ENCODE measurements at places on chromosomes 12 and 14. TPM values are rescaled to one million over a fixed set of nuclear protein-coding genes. Genes with fewer than 3 reads are reported as not detected.

DNA sequence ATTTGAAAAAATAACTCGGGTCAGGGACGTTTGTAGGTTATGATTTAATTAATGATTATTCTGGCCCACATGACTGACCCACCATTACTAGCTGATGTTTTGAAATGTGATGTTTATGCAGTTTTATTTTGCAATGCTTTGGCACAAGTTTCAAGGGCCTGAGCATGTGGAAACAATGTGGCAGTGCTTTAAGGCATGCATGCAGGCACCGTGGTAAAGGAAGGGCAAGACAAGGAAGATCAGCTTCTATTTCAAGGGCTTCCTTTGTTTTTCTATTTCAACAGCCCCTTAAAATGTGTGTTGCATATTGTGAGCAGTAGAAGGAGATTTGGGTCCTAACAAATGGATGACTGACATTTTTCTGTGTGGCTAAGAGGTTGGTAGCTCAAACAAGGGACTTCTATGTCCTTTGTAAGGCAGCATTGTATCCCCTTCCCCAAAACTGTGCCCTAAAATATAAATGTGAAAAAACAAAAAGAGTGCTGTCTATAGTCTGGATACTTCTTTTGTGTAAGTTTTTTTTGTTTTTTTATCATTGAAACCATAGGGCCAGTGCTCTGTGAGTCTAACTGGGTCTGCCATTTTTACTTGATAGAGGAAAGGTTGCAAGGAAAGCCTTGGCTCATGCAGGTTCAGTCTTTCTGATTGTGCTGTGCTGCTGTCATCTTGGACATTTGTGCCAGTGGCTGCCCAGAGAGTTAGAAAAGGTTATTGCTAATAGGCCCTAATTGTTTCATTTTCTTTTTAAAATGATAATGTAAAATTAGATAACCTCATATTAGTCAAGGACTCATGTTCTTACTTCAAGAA lies 103.5 kb downstream of the FGD4 start:
- peaks cover 2% of the 10 kb centered on the region for H3K27me3 ChIP-seq
- no peak overlapping the region for H3K27ac ChIP-seq
- peaks cover 6% of the 10 kb centered on the region for H3K4me1 ChIP-seq
- no peak for DNase-seq

Gene ADCY4
- total RNA-seq: 5.2 TPM

- H3K4me1 ChIP-seq: peaks cover 11% of the 10 kb centered on the region
- no peaks in the 10 kb centered on the region for H3K27me3 ChIP-seq
- peaks cover 10% of the 10 kb centered on the region for H3K36me3 ChIP-seq
- peak overlapping the region; percentile 73 for H3K4me3 ChIP-seq
- DNase-seq: no peak
Observed at GRCh38 chr14:23351681-23352505, 794 bp downstream of the SLC22A17 start.

Gene DNAH10
- total RNA-seq: 0.95 TPM

DNA sequence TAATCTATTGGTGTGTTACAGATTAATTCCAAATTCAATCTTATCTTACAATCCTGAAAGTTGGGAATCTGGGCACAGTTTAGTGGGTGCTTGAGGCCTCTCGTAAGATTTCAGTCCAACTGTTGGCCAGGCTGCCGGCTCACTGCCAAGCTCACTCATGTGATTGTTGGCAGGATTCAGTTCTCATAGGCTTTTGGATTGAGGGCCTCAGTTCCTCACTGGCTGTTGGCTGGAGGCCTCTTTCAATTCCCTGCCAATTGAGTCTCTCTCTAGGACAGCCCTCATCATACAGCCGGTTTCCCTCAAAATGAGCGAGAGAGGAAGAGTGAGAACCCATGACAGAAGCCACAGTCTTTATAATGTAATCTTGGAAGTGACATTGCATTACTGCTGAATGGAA lies 123.5 kb upstream of the FBXO33 start:
- DNase-seq: no peak
- H3K27ac ChIP-seq: no peak overlapping the region
- H3K4me1 ChIP-seq: no peaks in the 10 kb centered on the region
- H3K27me3 ChIP-seq: no peaks in the 10 kb centered on the region
- H3K4me3 ChIP-seq: no peak overlapping the region

Gene ARHGAP9
- not detected for total RNA-seq

DNA sequence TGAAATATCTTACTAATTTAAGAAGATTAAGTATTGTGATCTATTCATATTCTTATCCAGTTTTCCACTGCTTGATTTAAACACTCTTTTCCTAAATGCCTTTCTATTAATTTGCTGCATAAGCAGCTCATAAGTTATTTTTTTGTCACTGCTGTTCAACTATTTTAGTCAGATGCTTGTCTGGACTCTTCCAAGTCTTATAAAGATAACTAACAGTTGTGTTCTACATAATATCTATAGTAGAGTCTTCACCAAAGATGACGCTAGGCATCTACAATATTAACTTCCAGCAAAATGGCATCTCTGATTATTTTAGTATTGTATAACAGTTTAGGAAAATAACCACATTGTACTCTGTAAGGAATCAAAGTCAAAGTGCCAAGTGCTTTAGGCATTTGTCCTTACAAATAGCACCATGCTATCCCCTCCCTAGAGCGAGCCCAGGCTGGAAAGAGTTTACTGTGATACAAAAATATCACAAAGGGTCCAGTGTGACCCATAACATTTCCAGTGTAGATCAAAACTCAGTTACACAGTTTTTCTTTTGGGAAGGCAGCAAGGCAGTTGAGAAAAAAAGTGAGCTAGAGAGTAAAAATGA lies 98.2 kb downstream of the DENND5B start:
- no peaks in the 10 kb centered on the region for H3K27me3 ChIP-seq
- peaks cover 60% of the 10 kb centered on the region for H3K4me1 ChIP-seq
- H3K36me3 ChIP-seq: peaks cover 7% of the 10 kb centered on the region
- no peak for DNase-seq
- no peak overlapping the region for H3K27ac ChIP-seq
- H3K4me3 ChIP-seq: no peak overlapping the region

DNA sequence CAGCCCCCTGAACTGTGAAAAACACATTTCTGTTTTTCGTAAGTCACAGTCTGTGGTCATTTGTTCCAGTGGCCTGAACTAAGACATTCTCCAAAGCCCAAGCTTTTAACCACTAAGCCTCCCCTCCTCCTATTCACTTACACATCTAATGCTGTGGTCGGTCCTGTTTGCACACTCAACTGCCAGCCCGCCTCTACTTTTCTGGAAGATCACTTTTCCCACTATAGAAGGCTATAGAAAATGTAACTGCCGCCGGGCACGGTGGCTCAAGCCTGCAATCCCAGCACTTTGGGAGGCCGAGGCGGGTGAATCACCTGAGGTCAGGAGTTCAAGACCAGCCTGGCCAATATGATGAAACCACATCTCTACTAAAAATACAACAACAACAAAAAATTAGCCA lies 524.7 kb upstream of the TMEM132C start:
- no peak overlapping the region for H3K27ac ChIP-seq
- peaks cover 1% of the 10 kb centered on the region for H3K27me3 ChIP-seq
- no peak overlapping the region for H3K4me3 ChIP-seq
- no peaks in the 10 kb centered on the region for H3K36me3 ChIP-seq
- DNase-seq: no peak

Gene APOLD1
- total RNA-seq: 8.1 TPM

- H3K27me3 ChIP-seq: peaks cover 59% of the 10 kb centered on the region
- no peak overlapping the region for H3K27ac ChIP-seq
- no peak for DNase-seq
- H3K4me3 ChIP-seq: no peak overlapping the region
- H3K4me1 ChIP-seq: no peaks in the 10 kb centered on the region
- H3K36me3 ChIP-seq: no peaks in the 10 kb centered on the region
Observed at GRCh38 chr12:4202487-4202886, 71.1 kb upstream of the CCND2 start.

Gene NINJ2
- total RNA-seq: 2.1 TPM

GRCh38 chr14:102507857-102508312 lies 1.7 kb downstream of the ANKRD9 start:
- DNase-seq: no peak
- H3K36me3 ChIP-seq: peaks cover 2% of the 10 kb centered on the region
- H3K4me1 ChIP-seq: peaks cover 13% of the 10 kb centered on the region
- H3K27me3 ChIP-seq: no peaks in the 10 kb centered on the region
- H3K27ac ChIP-seq: no peak overlapping the region

Gene ERBB3
- total RNA-seq: 0.52 TPM

DNA sequence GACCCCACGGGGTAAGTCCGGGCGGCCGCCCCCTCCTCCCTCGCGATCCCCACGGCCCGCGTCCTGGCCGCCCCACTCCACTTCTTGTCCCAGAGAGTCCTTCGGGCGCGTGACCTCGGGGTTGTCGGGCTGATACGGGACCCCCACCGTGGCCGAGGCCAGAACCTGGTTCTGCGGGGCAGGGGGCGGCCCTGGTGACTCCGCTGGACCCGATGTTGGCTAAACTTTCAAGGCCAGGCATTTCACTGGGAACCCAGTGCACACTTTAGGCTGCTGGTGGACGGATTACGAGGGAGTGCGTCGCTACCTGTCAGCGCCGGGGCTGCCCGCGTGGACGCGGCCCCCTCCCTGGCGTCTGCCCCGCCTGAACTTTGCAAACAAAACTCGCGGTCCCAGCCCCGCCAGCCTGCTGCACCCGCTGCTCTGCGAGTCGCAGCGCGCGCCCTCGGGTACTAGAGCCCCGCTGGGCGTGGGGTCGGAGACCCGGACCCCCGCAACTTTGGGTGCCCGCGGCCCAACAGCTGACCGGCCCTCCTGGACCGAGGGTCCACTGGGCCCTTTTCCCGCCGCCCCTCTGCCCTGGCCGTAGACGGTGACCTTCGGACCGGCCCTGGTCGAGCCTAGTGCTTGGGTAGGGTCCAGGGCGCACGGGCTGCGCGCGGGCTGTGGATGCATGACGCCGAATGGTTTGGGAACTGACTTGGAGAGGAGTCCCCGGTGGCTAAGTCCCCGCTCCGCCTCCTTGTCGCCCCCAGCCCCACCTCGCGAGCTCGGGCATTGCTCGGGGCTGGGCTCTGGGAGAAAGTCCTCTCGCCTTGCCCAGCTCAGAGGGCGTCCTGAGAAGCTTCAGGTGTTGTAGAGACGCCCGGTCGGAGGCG lies 624 bp downstream of the RIN3 start:
- peak overlapping the region; percentile 78 for H3K4me3 ChIP-seq
- peaks cover 36% of the 10 kb centered on the region for H3K4me1 ChIP-seq
- peak overlapping the region; percentile 12 for H3K27ac ChIP-seq
- H3K27me3 ChIP-seq: no peaks in the 10 kb centered on the region

DNA sequence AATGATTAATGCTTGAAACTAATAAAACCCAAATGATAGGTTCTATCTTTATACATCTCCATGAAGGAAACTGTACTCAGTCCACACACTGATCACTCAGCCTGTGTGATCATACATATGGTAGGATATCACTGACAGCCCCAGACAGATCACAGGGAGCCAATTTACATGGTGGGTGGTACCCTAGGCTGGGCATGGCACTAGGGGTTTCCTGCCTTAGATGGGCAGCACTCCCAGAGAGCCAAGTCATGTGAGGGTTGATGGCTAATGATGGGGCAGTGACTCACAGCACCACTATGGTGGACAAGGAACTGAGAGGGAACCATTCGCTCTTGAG lies 89.6 kb upstream of the PTPRR start:
- peaks cover 4% of the 10 kb centered on the region for H3K27me3 ChIP-seq
- no peak overlapping the region for H3K4me3 ChIP-seq
- H3K4me1 ChIP-seq: peaks cover 11% of the 10 kb centered on the region
- no peak for DNase-seq
- H3K36me3 ChIP-seq: no peaks in the 10 kb centered on the region

DNA sequence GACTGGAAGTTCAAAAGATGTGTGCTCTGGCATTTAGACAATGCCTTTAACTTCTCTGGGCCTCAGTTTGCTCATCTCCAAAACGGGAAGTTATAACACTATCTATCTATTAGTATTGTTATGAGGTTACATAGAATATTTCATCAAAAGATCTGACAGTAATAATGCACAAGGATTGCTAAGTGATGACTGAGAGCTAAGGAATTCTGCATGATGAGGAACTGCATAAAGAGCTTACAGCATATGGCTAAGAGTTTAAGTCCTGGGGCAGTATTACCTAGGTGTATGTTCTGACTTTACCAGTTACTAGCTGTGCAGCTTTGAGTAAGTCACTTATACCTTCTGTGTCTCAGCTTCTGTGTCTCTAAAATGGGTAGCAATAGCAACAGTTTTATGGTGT lies 160.1 kb upstream of the TMPO start:
- no peak overlapping the region for H3K27ac ChIP-seq
- H3K4me3 ChIP-seq: no peak overlapping the region
- no peaks in the 10 kb centered on the region for H3K27me3 ChIP-seq
- peaks cover 20% of the 10 kb centered on the region for H3K4me1 ChIP-seq
- no peaks in the 10 kb centered on the region for H3K36me3 ChIP-seq
- no peak for DNase-seq

GRCh38 chr14:102071283-102071998 lies 15.4 kb downstream of the HSP90AA1 start:
- peaks cover 11% of the 10 kb centered on the region for H3K4me1 ChIP-seq
- no peak overlapping the region for H3K4me3 ChIP-seq
- peak; percentile 1 for DNase-seq
- peak overlapping the region; percentile 49 for H3K27ac ChIP-seq

Gene IL25
- total RNA-seq: not detected

Gene GDF3
- total RNA-seq: not detected

DNA sequence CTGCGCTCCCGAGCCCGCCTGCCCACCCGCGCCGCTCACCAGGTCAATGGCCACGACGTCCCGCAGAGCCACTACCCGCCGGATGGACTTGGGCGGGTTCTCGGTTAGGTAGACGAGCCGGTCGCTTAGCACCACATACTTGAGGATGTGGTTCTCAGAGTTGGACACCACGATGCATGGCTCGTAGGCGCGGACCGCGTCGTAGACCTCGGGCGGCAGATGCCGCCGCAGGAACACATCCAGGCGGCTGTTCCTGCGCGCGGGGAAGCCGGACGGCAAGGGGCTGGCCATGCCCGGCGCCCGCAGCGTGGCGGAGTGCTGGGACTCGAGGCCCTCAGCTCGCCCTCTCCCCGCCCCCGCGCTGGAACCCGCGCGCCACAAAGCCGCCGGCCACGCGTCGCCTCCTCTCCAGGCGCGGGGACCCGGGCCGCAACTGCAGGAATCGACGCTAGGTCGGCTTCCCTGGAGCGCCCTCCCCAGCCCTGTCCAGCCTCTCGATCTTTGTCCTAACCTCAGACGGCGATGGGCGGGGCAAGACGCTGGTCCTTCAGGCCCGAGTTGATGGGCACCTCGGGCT lies at the start of gene C12orf56:
C12orf56 (minus strand) TSS at position 484 of the 577 bp plus-strand sequence; CDS start at position 291, 193 bp downstream.
- H3K4me3 ChIP-seq: peak within 1 kb of the TSS; percentile 56
- H3K27ac ChIP-seq: no peak within 1 kb of the TSS
- peaks cover 3% of the 10 kb centered on the region for H3K4me1 ChIP-seq
- DNase-seq: peak; percentile 94
- no peaks in the 10 kb centered on the region for H3K36me3 ChIP-seq
- H3K27me3 ChIP-seq: no peaks in the 10 kb centered on the region

Gene OAS2
- total RNA-seq: not detected

DNA sequence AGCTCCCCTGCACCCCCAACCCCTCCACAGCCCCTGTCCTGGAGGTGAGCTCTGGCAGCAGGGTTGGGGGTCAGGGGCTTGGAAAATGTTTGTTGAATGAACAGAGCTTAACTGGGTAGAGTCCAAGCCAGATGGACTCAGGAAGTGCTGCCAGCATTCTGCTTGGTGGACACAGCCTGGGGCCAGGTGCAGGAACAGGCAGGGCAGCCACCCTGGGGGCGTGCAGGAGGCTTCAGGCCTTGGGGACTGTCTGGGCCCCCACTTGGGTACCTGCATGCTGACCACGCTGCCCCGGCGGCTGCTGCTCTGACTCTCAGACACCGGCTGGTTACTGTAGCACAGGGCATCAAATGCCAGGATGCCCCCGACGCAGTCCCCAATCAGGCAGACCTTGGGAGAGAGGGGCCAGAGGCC lies 15.7 kb downstream of the ARL6IP4 start:
- H3K36me3 ChIP-seq: peaks cover 3% of the 10 kb centered on the region
- no peaks in the 10 kb centered on the region for H3K4me1 ChIP-seq
- no peaks in the 10 kb centered on the region for H3K27me3 ChIP-seq
- no peak overlapping the region for H3K4me3 ChIP-seq

Gene KRT78
- not detected for total RNA-seq

Data from chondrocyte (in vitro differentiated cells).